ENCODE measurements at places on chromosomes 4 and X.

- no peak for DNase-seq
Measured at GRCh38 chr4:8910100-8910821, 38.6 kb upstream of the HMX1 start.

GRCh38 chr4:183658362-183659028, 490 bp downstream of the RWDD4 start:
- no peak for DNase-seq

DNA sequence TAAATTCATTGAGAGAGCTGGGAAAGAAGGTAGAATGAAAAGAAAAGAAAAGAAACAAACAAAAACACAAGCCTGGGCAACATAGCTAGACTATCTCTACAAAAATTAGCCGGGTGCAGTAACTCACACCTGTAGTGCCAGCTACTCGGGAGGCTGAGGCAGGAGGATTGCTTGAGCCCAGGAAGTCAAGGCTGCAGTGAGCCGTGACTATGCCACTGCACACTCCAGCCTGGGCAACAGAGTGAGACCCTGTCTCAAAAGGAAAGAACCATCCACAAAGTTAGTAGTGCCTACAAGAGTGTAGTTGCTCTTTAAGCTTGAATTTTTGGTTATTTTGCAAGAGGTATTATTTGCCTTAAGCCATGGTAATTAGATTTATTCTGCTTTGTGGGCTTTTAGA, 157.7 kb downstream of the CBR4 start:
- no peak for DNase-seq

GRCh38 chr4:93982255-93982654, 153.7 kb downstream of the ATOH1 start:
- no peak for DNase-seq

DNA sequence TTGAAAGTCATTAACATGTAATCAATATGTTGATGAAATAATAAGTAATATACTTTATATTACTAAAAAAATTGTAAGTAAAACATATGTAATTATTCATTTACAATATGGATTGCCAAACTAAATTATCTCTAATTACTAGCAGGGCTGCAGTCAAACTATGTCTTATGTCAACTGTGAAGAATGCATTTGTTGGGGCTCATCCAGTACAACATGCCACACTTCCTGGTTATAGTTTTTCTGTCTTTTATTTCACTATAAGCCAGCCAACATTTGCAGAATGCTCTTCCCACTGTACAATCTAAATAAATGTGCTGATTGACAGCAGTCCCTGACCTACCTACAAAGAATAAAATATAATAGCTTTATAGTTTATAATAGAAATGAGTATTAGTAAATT, 975.4 kb upstream of the NDST4 start:
- no peak for DNase-seq

DNA sequence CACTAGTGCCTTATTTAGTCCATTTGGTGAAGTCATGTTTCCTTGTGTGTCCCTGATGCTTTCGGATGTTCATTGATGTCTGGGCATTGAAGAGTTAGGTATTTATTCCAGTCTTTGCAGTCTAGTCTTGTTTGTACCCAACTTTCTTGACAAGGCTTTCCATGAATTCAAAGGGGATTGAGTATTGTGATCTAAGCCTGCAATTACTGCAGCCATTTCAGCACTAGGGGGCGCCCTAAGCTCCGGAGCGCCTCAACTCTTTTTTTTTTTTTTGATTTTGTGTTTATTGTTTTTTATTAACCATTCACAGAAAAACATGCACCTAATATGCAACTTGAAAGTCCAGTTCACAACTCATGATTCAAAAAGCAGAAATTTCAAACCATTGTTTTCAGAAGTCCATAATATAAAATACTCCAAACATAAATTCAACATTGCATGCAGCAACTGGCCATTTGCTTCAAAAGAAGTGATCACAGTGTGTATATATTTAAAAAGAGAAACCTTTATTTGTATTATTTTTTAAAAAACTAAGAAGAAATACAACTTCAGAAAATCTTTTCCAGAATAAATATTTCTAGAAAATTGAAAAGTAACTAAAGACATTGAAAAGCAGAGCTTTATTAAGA, 59.2 kb downstream of the PTPN13 start:
- no peak for DNase-seq

DNA sequence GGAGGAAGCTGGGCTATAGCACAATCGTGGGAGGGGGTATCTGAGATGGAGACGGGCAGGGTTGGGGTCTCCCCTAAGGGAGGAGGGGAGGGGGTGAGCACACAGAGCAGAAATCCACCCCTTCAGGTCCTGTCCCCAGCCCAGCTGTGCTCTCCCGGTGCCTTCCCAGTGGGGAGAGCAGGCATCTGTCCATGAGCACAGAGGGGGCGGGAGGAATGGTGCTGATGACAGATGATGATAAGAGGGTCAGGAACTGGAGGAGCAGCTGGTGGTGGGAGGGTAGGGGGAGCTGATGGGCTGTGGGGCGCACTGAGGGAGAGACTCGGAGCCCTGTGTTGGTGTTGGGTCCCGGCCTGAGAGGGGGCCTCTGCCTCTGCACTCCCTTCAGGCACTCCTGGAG, 8.6 kb downstream of the ATP2B3 start:
- DNase-seq: no peak

- DNase-seq: no peak
Measured at GRCh38 chr4:148225639-148226038, 216.6 kb downstream of the NR3C2 start.

GRCh38 chrX:153450949-153451277, 5.1 kb upstream of the TREX2 start:
- no peak for DNase-seq

DNA sequence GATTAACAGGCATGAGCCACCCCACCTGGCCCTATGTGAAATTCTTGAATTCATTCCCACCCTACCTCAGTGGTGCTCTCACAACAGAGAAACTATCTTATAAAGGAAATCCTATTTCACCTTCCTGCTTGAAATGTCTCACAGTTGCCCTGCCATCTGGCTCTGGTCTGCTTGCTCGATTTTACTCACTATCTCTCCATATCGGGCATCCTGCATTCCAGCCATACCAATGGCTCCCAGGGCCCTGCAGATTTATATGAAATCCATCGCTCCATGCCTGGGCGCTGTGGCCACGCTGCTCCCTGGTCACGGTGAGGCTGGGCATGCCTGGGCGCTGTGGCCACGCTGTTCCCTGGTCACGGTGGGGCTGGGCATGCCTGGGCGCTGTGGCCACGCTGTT, 15.8 kb downstream of the SORBS2 start:
- DNase-seq: no peak
